ENCODE measurements at places on chromosomes 13 and 19.
A peak's percentile ranks its signal among the peaks of the same experiment; 100 is the strongest.

DNA sequence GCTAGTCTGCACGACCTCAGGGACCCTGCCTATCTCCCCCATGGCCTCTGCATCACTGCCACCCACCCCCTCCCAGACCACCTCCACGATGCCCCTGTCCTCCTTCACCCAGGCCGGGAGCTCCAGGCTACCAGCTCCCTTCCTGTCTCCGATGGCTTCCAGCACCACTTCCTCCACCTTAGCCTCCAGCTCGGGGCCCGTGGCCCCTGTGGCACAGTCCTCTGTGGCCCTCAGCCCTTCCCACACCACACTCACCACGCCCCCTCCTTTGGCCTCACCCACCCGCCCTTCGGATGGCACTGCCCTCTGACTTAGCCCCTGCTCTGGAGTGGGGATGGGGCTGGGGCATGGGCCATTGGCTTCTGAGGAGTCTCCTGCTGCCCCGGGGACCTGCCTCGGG, 7.2 kb downstream of the PALM3 start:
- DNase-seq: no peak

- DNase-seq: no peak
These were observed 45.9 kb downstream of the SUGP2 start for GRCh38 chr19:18987456-18987855.

- DNase-seq: no peak
These were observed 1.8 kb downstream of the INSR start for GRCh38 chr19:7292352-7292949.

GRCh38 chr19:6739390-6739882, at the start of gene TRIP10:
Gene TRIP10 (plus strand): TSS chr19:6739680. CDS start chr19:6739762, 82 bp downstream.
- peak; percentile 93 for DNase-seq

DNA sequence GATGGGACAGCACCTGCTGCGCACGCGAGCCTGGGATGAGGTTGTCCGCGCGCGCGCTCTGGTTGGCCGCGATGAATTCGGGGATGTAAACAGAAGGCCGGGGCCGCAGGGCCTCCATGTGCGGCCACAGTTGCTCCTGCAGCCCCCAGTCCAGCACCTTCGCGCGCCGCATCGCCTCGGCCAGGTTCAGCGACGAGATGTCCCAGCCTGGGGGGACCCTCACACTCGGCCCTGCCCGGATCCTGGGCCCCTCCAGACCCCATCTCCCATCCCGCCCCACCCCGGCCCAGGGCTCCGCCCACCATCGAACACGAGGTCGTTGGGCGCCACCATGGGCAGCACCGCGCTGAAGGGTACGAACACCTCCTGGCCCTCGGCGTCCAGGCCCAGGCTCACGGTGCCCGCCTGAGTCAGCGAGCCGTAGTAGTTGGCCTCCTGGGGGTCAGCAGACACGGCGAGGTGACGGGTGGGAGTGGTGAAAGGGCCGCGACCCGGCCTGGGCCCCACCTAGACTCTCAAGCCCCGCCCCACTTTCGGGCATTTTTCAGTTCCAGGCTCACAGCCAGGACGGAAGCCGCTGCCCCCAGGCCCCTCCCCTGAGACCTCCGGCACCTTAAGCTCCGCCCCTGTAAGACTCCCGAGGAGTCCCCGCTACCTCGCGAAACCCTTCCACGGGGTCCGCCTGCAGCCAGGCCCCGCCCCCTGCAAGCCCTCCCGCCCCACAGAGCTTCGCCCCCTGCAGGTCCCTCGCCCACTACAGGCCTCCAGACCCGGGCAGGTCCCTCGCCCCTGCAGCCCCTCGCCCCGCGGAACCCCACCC, 1.1 kb downstream of the ISYNA1 start:
- peak; percentile 96 for DNase-seq

GRCh38 chr19:6564393-6564792, 26.6 kb downstream of the CD70 start:
- peak; percentile 35 for DNase-seq

- DNase-seq: no peak
These were observed 4.7 kb downstream of the CDC34 start for GRCh38 chr19:536031-536880.

GRCh38 chr13:111370570-111371535, 50.4 kb downstream of the TEX29 start:
- no peak for DNase-seq

GRCh38 chr13:41162151-41162550, 29.5 kb upstream of the KBTBD6 start:
- DNase-seq: no peak

DNA sequence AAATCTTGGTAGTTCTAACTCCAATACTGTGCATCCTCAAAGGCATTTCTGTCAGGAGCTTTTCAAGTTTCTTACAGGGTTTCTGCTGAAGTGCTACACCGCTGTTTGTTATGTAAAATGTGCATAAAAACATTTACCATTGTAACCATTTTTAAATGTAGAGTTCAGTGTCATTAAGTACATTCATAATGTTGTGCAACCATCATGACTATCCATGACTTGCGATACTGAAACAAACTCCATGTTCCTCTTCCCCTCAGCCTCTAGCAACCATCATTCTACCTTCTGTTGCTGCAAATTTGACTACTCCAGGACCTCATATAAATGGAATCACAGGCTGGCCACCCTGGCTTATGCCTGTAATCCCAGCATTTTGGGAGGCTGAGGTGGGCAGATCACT, 14.4 kb upstream of the SLC25A42 start:
- DNase-seq: no peak

DNA sequence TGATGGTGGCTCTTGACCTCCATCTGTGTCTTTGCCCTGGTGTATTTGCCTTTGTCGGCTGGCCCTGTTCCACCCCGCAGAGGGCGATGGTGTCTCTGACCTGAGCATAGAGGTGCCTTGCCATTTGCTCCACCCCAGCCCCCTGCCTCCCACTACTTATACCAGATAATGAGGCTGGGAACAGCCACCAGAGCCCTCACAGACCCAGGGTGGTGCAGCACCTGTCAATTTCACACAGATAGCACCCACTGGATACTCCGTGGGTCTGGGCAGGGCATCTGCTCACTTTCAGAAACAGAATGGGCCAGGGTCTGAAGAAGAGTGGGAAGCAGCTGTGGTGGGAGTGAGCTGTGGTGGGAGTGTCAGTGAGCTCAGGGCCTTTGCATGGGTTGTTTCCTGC, 4.1 kb downstream of the ZNF536 start:
- no peak for DNase-seq

GRCh38 chr13:95184317-95184716, 116.9 kb downstream of the ABCC4 start:
- no peak for DNase-seq

GRCh38 chr13:98918771-98919170, 59.1 kb downstream of the DOCK9 start:
- DNase-seq: no peak

DNA sequence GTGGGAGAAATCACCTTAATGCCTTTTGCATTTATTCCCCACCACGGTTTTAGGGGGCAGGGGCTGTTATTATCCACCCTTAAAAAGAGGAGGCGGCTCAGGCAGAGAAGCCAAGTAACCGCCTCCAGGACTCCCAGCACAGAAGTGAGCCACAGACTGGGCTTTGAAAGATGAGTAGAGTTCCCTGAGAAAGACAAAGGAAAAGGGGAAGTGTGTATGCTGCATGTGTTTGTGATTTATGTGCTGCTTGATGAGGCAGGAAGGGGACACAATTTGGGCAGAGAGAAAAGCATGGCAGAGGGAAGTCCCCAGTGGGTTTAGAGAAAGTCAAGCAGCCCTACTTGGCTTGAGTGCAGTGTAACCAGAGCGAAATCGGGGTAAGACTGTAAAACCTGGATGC, 85.0 kb downstream of the DOCK9 start:
- DNase-seq: no peak

DNA sequence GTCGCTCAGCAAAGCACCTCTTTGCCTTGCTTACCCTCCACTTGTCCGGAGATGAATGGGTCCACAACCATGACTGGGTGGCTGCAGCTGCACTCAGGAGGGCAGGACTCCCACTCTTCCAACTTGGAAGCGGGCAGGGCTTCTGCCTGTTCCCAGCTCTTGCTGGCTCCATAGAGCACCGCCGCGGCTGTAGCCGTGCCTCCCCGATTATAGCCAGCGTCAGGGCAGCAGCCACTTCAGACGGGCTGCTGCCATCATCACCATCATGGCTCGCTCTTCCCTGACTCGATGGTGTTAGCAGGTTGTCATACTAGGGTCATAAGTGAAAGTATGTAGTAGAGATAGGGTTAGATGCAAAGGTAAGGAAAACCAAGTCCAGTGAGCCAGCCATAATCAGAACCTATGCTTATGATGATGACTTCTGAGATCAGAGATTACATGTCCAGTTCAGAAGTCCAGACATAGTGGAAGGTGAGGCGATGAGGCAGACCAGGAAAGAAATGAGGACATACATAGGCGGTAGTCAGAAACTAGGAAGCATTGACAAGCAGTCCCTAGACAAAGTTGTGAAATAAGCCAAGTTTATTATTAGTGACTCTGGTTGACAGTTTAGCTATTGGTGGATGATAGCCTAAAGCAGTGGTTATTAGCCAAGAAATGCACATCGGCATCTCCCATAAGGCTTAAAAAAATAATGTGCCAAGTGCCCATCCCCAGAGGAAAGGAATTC, 4.4 kb upstream of the INTS6 start:
- DNase-seq: no peak

- DNase-seq: no peak
These were observed 195.6 kb downstream of the GPC5 start for GRCh38 chr13:91594061-91594460.

- peak; percentile 45 for DNase-seq
These were observed 57.9 kb downstream of the RXFP2 start for GRCh38 chr13:31797154-31797775.

- DNase-seq: no peak
These were observed 189.2 kb downstream of the DLEU7 start for GRCh38 chr13:50654331-50654730.

DNA sequence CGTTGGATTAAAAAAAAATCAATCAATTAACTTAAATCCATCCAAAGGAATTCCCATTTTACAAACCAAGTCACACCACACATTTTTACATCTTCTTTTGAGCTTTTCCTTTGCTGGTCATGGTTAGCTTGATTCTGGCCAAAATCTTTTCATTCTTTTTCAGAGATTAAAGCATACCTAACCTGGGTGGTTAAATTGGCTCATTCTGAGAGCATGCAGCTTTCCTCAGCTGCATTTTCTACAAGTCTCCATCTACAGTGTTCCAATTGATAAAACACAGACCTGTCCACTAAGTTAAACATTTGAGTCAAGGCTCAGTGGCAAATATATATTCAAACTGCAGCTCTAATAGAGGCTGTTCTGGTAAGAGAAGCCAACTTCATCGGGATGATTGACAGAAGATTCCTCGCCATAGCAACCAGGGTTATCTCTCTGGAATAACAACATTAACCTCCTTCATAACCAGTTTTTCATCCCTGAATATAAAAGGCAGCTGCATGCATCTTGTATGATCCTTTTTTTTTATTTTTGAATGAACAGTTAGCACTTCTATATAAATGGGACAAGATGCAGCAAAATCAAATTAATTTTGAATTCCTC, 106.2 kb downstream of the DNAJC15 start:
- DNase-seq: no peak

GRCh38 chr19:19618219-19619051, at the start of gene PBX4:
Gene PBX4 (minus strand): TSS chr19:19618687. CDS start chr19:19618629, 58 bp downstream.
- peak; percentile 82 for DNase-seq

DNA sequence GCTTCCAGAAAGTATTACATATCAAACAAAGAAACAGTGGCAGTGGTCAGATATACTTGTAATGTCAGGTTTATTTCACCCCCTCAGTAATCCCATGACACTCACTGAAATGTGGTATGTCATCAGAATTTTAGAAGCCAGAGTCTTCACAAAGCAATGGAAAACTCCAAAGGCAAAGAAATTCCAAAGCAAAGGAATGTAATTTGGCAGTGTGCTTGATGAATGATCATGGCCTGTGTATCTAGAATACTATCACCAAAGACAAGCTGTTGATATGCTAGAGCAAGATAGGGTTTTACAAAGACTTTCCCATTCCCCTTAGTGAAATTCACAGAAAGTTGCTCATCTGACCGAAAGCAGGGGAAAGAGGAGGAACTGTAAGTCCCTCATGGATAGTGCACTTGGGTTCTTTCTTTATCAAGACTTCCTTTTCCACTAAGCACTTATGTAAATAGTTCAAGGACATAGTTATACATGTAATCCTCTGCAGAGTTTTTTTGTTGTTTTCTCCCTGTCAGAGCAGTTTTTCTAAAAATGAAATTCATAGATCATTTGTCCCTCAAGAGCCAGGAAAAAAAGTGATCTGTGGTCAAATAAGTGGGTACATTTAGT, 243.4 kb downstream of the NHLRC3 start:
- DNase-seq: no peak

DNA sequence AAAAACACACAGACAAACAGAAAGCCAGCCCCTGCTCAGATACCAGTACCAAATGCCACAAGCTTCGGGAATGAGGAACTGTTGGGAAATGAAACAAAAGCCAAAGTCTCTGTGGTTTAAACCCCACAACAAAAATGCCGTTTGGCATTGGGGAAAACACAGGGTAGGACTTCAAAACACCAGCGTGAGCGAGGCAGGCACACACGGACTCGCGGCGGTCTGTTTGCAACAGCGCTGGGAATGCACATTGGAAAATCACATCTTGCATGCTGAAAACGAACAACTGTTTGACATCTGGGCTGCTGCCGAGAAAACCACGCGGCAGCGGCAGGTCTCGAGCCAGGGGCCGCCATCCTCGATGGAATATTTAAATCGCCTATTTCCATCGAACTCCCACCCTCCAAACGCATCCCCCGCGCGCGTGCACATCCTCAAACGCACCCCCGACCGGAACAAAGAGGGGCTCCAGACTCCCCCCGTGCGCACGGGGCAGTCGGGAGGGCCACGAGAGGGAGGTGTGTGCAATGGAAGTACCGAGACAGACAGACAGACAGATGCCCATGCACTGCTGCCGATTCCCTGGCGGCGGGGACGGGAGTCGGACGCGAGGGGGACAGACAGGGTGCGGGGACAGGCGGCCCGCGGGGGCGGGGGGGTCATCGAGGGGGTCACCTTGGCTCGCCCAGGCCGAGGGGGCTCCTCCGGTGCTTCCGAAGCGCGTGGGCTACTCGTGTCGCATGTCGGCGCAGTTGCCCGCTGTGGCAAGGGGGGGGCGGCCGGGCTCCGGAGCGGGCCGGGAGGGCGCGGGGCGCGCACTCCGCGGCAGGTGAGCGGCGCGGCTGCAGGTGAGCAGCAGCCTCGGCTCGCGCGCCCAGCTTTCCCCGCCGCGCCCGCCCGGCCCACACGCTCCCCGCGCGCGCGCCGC, at the start of gene GPR12:
TSS of gene GPR12 (minus strand) at position 880 of the 925 bp plus-strand sequence. CDS start 959 bp downstream, outside the sequence.
- DNase-seq: no peak

Measured in COLO829 (cell line).